ENCODE measurements at places on chromosomes 11 and 22. TPM values are rescaled to one million over a fixed set of nuclear protein-coding genes. Genes with fewer than 3 reads are reported as not detected.

- H3K27me3 ChIP-seq: no peaks in the 10 kb centered on the region
- no peak for DNase-seq
Measured at GRCh38 chr22:17911312-17911705, 113.1 kb downstream of the MICAL3 start.

- H3K4me3 ChIP-seq: no peak overlapping the region
- no peaks in the 10 kb centered on the region for H3K4me1 ChIP-seq
- DNase-seq: no peak
- no peaks in the 10 kb centered on the region for H3K27me3 ChIP-seq
- H3K36me3 ChIP-seq: no peaks in the 10 kb centered on the region
Measured at GRCh38 chr22:36641902-36642640, 61.5 kb downstream of the CACNG2 start.

- H3K4me1 ChIP-seq: no peaks in the 10 kb centered on the region
- DNase-seq: no peak
Measured at GRCh38 chr22:36961626-36962025, 48.2 kb downstream of the CSF2RB start.

The GAL gene
- 0.42 TPM for total RNA-seq

The RFPL1 gene
- 0.05 TPM for total RNA-seq
